Stimulated activated CD4-positive, alpha-beta T cell treated with anti-CD3 and anti-CD28 coated beads, TNF-alpha, amount 100 ng/mL, for 24 hours (primary cell): ENCODE measurements at places on chromosomes 3 and 15.

DNA sequence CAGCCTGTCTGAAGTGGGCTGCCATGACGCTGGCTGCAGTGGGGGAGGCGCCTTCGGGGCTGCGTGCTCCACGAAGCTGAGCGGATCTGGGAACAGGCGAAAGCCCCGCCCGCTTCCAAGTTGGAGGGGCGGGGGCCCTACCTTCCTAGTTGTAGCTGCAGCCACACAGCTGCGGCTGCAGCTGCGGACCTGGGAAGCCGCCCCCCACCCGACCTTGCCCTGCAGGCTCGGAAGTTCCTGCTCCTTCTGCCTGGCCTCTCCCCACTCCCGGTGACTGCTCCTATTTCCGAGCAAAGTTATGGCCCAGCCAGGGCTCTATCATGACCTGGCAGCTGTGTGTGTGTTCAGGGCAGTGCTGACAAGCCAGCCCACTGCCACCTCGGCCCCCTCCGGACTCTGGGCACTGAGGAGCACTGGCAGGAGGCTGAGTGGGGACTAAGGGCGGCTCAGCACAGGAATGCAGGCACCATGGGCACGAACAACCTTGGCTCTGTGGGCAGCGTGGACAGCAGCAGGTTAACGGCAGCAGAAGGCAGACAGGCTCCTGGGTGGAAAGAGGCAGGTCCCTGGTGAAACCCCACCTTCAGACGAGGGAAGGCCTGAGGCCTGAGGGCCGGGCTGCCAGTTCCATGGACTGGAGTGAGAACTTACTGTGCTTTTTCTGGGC lies 352.4 kb upstream of the TMCO5A start:
- no peak for DNase-seq

GRCh38 chr3:124441766-124442165 lies 288.5 kb upstream of the UMPS start:
- DNase-seq, result no peak

- no peak for DNase-seq
Observed at GRCh38 chr3:17204049-17204650, 319.4 kb downstream of the PLCL2 start.

DNA sequence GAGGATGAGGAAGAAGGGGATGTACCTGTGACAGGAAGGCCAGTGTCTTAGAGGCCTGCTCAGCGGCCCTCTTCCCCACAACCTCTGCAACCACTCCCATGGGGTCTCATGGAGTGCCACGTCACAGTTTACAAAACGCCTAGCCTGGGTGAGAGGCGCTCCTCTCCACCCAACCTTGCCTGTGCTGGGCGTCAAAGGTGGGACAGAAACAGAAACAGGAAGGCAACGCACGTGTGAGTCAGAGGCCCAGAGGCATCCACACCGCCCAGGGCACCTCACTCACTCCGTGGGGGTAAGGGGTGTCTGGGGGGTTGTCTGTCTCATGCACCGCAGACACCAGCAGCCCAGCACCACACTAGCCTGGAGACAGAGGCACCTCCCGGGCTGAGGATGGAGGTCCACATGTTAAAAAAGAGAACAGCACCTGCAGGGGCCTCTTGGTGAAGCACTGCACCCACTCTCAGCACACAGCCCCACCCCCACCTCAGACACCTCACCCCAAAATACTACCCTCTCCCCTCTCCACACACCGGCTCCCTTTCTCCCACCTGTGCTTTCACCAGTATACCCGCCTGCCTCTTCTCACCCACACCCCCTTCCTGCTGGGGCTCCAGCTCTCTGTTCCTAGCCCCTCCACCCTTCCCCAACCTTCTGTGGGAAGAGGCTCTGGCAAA lies 4.7 kb upstream of the CALML4 start:
- DNase-seq, result no peak

DNA sequence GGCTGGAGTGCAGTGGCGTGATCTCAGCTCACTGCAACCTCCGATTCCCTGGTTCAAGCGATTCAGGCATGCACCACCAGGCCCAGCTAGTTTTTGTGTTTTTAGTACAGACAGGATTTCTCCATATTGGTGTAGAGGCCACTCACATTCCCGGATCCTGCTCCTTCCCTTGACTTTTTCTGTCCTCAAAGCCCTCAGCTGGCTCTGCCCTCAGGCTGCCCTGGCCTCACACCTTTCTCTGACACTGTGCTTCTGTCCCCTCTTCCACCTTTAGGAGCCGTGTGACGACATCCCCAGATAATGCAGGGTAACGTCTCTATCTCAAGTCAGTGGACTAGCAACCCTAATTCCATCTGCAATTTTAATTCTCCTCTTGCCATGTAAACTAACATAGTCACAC lies 8.6 kb upstream of the CYFIP1 start:
- DNase-seq, result no peak

- DNase-seq, result no peak
Observed at GRCh38 chr3:4627651-4628375, 134.7 kb downstream of the ITPR1 start.

- no peak for DNase-seq
Observed at GRCh38 chr3:176906046-176906905, 291.0 kb downstream of the TBL1XR1 start.

DNA sequence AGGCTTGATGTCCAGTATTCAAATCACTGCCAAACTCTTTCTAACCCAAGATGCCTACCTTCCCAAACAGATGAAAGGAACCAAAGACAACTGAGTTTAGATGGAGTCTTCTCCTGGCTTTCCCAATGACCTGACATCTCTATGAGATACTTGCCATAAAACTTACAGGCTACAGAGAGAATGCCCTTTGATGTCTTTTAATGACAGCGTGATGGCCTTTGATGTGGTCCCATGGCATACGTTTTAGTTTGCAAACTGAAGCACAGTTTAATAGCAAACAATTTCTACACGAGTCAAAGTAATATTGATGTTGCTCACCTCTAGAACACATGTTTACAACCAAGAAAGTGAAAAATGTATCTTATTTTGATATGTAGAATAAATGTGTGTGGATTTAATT lies 73.2 kb downstream of the ZIC4 start:
- no peak for DNase-seq

- peak; percentile 56 for DNase-seq
Observed at GRCh38 chr3:16511681-16512434, 1.6 kb downstream of the RFTN1 start.

- no peak for DNase-seq
Observed at GRCh38 chr3:162764808-162765071, 1268.1 kb downstream of the OTOL1 start.

DNA sequence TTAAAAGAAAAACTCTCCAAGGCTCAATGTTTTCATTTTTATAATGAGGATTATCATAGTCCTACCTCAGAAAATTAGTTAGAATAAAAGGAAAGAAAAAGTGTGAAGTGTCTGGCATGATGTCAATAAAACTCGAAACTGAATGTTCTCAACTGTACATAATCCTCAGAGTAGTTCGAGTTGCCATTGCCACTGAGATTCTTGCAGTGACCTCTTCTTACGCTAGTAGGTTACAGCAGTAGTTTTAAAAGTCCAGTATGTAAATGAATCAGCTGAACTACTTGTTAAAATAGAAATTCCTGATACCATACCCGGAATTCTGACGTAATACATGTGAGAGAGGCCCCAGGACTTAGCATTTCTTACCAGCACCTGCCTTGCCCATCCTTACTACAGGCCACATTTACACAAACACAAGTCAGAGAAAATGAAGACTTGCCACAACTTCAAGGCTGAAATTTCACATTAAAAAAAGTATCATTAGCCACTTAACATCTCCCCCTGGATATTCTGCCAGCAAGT lies 502.6 kb downstream of the FGF12 start:
- no peak for DNase-seq

GRCh38 chr3:159892801-159893200 lies 95.8 kb upstream of the IL12A start:
- DNase-seq, result no peak

- DNase-seq, result no peak
Observed at GRCh38 chr15:62993066-62993465, 49.5 kb upstream of the TPM1 start.

- no peak for DNase-seq
Observed at GRCh38 chr3:76958274-76958673, 81.6 kb upstream of the ROBO2 start.

GRCh38 chr15:75544359-75544758 lies 34.8 kb downstream of the PTPN9 start:
- DNase-seq, result no peak

DNA sequence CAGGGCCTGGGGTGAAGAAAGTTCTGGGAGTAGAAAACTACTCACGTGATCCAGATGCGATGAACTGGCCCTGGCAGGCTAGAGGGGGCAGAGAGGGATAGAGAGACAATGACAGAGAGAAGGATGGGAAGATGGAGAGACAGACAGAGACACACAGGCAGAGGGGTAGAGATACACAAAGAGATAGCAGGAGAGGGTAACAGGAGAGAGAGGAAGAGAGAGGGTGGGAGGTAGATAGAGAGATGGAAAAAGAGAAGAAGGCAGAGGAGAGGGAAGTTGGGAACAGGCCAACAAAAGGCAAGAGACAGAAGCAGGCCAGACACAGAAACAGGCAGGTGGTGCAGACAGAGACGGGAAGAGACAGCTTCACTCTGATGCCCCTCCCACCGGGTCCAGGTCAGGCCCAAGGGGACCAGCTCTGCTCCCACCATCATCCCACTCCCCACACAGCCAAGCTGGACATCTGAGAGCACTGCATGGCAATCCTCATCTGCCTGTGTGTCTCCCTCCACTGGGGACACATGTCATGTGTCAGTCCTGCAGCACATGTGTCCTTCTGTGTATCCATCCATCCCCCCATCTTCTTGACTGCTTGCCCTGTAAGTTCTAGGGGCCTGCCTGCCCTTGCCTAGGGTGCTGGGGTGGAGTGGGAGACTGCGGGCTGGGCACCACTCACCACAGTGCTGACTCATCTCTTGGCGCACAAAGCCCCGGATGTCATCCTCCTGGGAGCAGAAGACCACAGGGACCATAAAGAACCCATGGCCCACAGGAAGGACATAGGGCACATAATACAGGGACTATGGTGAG lies 2.2 kb upstream of the UCN2 start:
- no peak for DNase-seq

DNA sequence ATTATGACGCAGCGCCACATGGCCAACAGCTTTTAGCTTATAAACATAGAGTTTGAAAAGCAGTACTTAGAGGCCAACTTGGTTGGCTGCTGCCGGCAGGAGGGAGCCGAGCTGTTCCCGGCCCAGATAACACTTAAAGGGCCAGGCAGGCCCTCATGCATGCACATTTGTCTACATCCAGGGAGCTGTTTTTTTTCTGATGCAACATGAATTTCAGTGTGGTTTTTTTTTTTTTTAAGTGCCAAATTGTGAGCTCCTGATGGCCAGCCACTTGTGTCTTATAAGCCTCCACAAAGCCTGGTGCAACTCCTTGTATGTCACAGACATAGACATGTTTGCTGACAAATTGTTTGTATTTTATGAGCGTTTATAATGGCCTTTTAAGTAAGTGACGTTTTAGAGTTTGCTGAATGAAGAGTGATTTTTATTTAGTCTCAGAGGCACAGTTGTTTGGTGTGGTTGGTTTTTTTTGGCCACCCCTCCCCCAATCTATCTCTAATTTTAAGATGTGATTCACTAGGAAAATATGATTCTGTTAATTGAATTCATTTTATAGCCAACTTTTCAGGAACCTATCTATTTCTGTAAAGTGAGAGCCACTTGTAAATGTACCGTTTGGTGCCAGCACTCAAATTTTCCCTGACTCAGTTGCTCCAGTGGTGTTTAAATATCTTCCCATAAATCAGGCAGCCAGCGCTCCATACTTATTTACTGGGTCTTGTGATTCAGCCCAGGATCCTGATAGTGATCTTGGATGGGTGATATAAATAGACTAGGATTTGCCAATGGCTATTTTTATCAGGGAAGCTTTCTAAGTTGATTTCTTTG lies 134.3 kb downstream of the VGLL4 start:
- DNase-seq, result no peak

- DNase-seq, result no peak
Observed at GRCh38 chr15:96325541-96326327, 4.8 kb upstream of the NR2F2 start.

DNA sequence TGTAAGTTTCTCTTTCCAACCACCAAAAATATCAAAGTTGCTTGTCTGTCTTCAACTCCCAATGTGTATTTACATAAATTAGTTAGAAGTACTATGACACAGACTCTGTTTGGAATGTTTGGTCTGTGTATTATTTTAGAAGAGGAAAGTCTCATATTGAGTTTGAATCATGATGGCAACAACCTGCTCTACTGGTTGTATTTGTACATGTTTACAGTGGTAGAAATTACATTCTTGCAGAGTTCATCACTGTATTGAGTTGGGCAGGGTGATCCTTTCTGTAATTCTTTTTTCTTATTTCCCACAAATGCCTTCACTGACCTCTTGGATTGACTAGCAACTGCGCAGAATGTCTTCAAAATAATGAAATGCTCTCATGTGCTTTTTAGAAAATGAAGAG lies 149.6 kb downstream of the CHL1 start:
- DNase-seq, result no peak

DNA sequence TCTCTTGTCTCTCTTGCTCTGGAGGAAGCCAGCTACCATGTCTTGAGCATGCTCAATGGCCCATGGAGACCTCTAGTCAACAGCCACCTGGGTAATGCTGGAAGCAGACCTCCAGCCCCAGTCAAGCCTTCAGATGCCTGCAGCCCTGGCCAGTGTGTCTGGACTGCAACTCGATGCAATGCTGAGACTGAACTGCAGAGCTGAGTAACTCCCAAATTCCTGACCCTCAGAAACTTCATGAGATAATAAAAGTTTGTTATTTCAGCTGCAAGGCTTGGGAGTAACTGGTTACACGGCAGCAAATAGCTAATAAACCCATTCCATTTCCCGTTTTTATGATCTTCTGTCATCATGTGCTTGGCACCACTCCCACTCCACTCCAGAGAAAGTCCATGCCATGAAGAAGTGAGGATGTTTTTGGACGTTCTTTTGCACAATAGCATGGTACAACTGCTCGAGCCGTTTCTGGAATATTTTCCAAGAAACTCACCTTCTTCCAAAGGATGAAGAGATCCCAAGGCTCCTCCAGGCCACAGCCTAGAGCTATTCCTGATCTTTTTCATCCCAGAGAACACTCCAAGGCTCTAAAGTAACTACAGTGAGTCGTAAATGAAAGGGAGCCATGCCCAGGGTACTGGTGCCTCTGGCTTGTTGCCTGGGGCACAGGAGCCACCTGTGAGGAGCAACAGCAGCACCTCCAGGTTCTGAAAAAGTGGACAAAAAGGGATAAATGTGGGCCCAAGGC lies 72.0 kb upstream of the KLF13 start:
- no peak for DNase-seq

DNA sequence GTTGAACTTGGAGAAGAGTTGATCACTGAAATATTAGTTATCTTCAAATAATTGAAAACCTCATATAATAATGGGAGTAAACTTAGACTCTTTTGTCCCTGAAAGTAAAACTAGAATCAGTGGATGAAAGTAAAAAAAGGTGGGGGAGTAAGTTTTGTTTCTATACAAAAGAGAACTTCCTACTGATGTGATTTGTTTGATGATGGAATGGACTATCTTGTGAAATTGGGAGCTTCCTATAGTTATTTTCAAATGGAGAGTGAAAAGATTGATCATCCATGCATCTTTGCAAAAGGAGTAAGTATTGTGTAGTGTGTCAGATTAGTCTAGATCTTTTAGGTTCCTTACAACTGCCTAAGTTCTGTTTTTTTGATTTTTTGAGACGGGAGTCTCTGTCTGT lies 28.4 kb downstream of the SPRED1 start:
- DNase-seq, result no peak

- DNase-seq, result no peak
Observed at GRCh38 chr3:99818818-99819217, 1.2 kb downstream of the CMSS1 start.
